ENCODE measurements at places on chromosomes 11 and 22. TPM values are rescaled to one million over a fixed set of nuclear protein-coding genes. Genes with fewer than 3 reads are reported as not detected.

DNA sequence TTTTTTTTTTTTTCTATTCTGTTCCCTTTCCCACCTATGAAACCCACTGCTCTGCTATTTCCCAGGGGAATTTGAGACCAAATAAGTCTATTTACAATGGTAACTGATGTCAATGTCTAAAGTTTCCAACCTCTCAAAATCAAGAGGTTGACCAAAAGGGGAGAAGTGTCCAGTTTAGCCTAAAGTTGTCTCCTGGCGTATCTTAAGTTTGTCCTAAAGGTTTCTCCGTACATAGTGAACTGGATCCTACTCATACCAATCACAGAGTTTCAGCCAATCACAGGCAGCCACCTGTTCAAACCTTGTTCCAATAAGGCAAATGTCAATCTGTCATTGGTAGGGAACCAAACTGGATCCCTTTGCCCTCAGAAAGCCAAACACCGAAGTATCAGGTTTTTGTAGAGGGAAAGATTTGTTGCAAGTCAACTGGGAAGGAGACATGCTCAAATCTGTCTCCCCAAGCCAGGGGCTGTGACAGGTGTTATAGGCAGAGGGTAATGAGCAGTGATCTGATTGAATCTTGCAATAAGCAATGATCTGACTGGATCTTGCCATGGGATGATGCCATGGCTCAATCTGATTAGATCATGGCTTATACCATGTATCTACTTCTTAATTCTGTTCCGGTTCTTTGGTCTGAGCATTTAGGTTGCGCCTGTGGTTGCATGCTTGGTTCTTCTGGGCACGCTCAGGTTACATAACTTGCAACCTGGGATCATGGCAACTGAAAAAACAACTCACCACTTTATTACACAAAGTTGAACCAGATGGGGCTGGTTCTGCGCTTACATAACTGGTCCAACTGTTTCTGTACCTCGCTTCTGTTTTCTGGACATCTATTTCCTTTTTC is 1.1 kb upstream of the VPS37C start:
- no peak for DNase-seq

DNA sequence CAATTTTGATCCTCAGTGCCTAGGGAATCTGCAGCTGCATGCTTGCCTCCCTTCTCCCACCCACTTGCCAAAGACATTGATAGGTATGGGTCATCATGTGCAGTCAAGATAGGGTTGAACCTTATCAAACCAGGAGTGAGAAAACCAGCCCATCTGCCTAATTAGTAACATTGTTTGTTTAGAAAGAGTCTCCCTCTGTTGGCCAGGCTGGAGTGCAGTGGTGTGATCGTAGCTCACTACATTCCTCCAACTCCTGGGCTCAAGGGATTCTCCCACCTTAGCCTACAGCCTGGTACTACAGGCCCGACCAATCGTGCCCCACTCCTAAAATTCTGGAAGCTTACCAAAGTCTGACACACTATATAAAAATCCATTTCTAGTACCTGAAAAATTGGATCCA is 4.6 kb downstream of the C11orf71 start:
- DNase-seq: no peak

GRCh38 chr11:88266919-88267318 is 70.6 kb downstream of the CTSC start:
- DNase-seq: no peak

DNA sequence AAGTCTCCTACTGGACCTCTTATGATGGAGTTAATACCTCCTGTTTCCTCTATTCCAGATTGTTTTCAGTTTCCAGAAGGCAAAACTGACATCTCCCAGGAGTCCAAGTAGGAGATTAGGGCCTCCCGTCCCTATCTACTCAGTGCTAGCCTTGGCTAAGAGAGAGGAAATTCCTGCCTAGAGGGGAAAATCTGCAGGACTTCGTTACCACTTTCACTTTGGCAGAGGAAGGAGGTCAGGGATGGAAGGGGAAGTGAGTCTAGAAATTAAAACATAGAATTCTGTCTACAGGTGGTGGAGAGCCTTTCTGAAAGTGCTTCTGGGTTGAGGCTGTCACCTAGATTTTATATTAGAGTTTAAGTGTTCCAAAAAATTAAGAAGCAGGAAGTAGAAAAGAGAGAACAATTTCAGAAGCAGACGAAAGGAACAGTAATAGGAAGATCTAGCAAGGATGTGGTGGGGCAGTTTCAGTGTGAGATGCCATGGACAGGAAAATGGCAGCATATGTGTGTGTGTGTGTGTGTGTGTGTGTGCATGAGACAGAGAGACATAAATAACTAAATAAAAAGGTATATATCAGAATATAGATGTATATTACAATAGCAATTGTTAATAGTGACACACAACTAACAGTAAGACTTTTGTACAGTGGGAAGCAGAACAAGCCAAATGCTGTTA is 2.4 kb upstream of the TRIM68 start:
- no peak for DNase-seq

GRCh38 chr11:6926208-6927029 is at the start of gene ZNF215:
Gene ZNF215 (plus strand): TSS chr11:6926426. CDS start chr11:6932273, 5,847 bp downstream.
- peak; percentile 57 for DNase-seq

DNA sequence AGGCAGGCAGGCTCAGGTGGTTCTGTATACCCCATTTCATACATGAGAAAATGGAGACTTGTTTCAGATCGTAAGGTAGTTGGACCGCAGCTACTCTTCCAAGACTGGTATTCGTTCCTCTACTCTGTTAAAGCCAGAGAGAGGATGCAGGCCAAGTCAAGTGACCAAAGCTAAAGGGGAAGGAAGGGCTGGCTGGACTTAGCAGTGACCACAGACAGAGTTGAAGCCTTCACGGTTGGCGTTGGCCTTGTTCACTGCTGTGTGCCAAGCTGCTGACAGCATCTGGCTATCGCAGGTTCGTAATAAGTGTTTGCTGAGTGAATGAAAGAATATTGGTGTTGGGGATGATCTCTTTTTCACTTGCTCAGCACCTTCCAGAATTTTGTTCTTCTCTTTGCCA is 64.2 kb downstream of the PTPRJ start:
- DNase-seq: no peak

DNA sequence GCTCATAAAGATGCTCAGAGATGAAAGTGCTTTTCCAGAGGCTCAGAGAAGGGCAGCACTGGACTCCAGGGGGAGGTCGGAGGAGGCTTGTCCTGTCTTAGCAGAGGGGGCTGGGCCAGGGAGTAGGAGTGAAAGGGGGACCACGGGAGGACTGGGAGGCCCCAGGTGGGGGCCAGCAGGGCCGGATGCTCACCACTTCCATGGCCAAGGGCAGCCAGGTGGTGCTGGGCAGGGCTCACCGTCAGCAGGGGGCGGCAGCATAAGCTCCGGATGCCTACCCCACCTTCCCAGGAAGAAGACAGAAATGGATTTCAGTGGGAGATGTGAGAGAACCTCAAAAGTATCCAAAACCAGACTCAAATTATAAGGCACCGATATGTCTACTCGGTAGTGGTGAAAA is 11.0 kb downstream of the RAB36 start:
- no peak for DNase-seq

GRCh38 chr11:7675631-7676030 is 2.3 kb upstream of the CYB5R2 start:
- DNase-seq: no peak

DNA sequence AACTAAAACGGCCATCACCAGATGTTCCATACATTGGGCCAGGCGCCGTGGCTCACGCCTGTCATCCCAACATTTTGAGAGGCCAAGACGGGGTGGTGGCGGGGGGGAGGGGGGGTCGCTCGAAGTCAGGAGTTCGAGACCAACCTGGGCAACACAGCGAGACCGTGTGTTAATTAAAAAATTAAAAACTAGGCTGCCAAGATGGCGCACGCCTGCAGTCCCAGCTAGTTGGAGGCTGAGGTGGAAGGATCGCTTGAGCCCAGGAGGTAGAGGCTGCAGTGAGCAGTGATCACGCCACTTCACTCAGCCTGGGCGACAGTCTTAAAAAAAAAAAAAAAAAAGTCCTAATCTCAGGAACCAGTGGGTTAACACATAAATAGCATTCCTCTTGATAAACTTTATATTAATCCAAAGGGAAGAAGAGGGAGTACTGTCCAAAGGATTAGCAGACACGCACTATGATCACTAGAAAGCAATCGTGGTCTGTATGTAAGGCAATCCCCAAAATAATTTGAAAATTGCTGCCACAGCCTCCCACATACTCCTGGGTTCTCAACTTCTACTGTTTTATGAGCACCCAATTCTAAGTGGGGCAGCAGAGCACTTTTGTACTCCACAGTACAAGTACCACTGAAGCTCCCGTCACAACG is 604 bp downstream of the PUS3 start:
- DNase-seq: no peak

GRCh38 chr22:37581504-37581903 is 1.6 kb upstream of the LGALS2 start:
- DNase-seq: peak; percentile 39

GRCh38 chr11:111918390-111919256 is at the start of gene C11orf52:
Gene C11orf52 (plus strand): TSS chr11:111918913. CDS start chr11:111918973, 60 bp downstream.
- peak; percentile 43 for DNase-seq

- DNase-seq: no peak
These were observed 9.8 kb upstream of the MPPED2 start for GRCh38 chr11:30595934-30596333.

- no peak for DNase-seq
These were observed 1.1 kb downstream of the TAF1D start for GRCh38 chr11:93740031-93740729.

Gene MMP1
- 0.53 TPM for total RNA-seq

Gene VWCE
- 0.87 TPM for total RNA-seq

Gene MS4A10
- not detected for total RNA-seq

Gene RFPL1
- total RNA-seq: not detected

Gene GVQW3
- total RNA-seq: 0.83 TPM

Gene SLC22A9
- not detected for total RNA-seq

Gene TYMP
- total RNA-seq: 27.0 TPM

Gene BCO2
- total RNA-seq: 76.4 TPM

Gene MS4A4E
- total RNA-seq: 0.42 TPM
